ENCODE measurements at places on chromosomes 5 and 9. TPM values are rescaled to one million over a fixed set of nuclear protein-coding genes. Genes with fewer than 3 reads are reported as not detected.

C9orf153 gene
- 0.54 TPM for polyA plus RNA-seq

BICD2 gene
- 34.3 TPM for polyA plus RNA-seq

DNA sequence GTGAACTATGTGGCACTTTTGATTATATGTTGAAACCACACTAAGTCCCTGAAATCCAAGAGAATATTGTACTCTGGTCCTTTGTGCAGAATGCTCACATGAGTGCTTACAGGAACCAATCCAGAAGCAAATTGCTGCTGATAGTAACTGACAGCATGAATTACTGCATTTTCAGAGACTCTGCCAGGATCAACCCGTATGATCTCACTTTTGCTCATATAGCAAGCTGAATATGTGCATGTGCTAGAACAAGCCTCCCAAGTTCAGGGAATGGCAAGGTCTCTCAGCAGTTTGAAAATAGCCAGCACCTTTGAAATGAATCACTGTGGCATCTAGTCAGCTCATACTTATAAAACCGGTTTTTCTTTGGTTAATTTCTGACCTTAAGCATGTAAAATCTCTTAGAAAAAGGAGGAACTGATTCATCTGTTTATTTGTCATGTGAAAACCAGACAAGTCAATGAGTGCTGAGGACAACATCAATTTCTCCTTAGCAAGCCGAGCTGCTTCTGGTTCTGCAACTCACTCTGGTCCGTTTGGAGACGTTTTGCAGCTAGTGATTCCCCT lies 215.7 kb upstream of the ELL2 start:
- no peak for DNase-seq

DNA sequence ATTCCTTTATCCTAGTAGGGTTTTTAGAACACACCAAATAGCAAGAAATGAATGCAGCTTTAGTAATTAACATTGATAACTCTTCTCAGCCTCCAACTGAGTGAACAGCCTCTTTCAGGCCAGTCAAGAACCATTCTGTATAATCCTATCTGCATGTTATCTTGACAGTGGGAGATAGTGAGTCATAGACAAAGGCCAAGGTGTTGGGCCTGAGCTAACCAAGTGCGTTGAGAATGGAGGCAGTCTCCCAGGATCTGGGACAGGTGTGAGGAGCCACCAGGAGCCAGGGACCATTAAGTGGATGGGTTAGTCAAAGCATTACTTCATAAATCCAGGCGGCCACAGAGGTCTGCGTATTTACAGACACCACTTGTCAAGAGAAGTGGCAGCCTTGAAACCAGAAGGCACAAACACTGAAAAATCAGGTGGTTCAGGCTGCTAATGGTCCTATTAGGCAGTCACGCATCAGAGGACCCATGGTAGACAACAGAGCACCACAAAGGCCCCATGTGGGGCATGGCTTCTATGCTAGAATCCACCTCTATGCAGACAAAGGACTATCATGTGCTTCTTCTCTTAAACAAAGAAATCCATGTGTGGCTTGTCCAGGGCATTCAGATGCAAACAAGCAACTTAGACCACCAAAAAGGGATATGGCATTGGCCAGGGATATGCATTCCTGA lies 409.7 kb upstream of the PIK3R1 start:
- DNase-seq, result no peak

DNA sequence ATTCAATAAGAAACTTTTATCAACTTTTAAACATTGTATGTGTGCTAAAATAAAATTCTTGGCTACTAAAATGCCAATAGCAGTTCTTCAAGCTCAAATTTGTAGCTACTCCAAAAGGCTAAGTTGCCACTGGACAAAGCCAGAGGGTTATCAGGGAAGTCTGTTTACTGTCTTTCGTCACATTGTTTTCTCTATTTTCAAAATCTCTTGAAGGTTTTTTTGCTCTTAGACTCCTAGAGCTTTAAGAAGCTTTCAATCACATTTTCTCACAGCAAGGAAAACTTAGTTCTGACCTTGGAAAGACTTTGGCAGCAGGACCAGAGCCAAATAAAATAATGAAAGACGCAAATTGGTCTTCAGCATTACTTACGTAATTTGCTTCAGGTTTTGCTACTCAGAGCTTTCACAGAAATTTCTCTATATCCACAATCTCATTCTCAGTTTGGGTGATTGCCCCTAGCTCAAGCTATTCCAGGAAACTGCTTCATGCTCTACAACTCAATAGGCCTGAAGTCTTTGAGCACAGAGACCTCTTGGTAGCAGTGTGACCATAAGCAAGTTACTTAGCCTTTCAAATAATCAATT lies 257.7 kb downstream of the GABRG2 start:
- DNase-seq, result no peak

DNA sequence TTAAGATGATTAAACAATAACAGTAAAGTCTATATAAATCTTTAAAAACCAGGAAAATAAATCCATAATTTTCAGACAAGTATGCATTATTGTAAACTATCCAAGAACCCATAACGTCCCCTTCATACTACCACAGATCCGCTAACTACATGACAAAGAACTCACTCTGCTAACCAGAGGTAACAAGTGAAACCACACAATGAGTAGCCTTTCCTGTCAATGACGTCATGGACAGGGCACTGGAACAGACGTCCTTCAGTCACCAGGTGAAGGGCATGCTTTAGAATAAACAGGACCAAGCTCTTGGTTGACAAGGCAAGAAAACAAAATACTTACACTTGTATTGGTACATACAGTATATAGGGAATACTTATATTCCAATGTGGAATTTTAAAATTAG lies 45.2 kb downstream of the RNF130 start:
- no peak for DNase-seq

DNA sequence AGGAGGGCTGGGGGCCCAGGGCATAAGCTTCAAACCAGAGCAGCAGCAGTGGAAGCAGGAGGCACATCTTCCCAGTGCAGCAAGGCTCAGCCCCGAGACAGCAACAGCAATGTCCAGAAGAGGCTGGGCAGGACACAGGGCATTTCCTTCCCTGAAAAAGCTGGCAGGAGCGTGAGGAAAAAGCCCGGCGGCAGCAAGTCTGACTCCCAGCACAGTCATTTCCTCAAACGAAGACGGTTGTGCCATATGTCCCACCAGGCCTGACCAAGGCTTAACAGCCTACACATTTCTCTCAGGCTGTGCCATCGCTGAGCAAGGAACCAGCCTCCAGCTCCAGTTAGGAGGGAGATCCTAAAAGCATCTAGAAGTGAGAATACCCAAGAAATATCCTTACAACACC lies 74.5 kb downstream of the APTX start:
- no peak for DNase-seq

All from left renal cortex interstitium (tissue), 4 donors.